ENCODE measurements at places on chromosomes 7 and 10.

GRCh38 chr7:69173341-69173740 lies 424.9 kb upstream of the AUTS2 start:
- no peak for DNase-seq

DNA sequence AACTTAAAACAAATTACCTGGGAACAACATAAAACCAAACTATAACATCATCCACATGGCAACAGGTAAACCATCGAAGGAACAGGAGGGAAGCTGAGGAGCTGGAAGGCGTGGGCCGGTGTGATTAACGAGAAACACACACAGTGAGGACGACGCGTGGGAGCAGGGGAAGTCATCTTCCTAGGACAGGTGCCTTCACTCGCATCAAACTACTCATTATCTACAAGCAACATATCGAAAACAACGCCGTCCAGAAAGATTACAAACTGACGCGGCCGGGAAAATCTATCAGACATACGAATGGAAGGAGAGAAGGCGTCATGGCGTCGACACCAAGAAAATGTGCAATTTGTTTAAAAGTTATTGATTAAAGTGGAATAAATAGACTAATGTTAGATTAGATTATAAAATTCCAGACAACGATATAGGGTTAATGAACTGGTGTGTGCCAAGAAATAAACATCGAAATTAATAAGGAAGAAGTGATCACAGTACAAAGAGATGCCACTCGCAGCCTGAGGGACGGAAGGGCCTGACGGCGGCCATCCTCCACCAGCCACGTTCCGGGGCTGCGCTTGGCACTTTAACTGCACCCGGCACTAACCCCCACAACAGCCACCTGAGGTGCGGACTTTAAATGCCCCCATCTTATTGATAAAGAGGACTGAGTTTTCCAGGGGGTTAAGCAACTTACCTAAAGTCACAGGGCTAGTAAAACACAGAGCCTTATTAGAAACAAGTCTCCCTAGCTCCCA lies 581.7 kb downstream of the DNAJB6 start:
- DNase-seq, result no peak

DNA sequence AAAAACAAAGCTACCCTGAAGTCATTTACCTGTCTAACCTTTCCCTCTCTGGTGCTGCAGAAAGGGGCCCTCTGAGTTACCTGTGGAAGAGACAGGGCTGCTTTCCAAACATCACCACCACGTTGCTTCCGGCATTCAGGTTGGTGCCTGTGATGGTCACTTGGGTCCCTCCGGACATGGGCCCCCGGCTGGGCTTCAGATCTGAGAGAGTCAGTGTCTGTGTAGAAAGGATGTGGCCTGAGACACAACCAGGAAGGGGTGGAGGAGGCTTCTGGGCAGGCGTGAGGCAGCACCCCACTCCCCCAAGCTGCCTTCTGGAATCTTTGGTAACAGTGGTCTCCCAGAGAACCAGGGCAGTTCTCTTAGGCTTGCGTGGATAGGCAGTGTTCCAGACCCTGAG lies 388.9 kb downstream of the PLXNA4 start:
- DNase-seq, result no peak

DNA sequence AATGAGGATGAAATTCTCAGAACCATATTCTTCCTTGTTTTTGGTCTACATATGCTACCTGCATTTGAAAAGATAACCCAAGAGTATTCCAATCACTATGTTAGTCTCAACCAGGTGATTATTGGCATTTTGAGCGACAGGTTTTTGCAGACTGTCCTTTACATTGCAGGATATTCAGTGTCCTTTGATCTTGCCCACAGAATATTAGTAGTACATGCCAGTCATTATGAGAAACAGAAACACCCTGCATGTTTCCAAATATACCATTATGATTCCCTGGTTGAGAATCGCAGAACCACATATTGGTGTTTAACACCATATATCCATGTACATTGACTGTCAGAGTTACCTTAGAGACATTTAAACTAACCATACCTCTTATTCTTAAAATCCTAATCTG lies 30.6 kb downstream of the TMEM243 start:
- no peak for DNase-seq

DNA sequence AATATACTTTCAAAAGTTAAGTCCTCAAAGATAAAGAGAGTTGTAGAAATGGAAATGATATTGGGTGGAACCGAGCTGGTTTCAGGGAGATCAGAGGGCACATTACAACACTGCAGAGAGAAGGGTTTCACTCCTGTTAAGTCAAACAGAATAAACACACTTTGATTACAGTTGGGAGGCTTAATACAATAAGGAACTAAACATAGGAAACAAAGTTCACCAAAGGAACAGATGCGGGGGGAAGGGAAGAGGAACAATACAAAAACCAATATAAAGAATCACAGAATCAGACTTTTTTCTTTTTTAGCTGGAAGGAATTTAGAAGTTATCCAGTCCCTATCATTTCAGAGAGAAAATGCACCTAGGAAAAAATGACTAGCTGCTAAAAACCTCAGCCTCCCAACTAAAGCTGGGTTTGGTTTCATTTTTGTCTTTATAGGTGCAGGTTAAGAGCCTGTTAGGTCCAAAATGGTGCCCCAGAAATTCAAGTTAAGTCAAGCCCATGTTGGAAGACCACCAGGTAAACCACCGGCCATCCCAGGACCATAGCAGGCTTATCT lies 81.9 kb downstream of the DNMBP start:
- DNase-seq, result no peak

- DNase-seq, result no peak
Observed at GRCh38 chr7:6232116-6232515, 40.3 kb downstream of the CYTH3 start.

DNA sequence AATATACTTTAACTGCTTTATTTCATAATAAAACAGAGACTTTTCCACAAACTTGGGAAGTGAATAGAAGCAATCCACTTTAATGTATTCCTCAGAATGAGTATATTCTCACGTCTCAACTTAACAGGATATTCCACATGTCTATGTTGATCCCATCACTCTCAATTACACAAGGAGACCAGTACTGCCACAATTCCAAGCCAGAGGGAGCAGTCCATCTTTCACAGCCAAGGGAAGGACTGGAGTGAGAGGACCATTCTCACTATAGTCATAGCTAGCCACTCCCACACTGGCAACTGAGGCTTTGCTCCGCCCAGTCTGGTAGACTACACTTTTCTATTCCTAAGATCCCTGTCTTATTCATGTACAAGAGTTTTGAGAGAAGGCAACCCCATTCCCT lies 553.9 kb downstream of the CNTNAP2 start:
- no peak for DNase-seq

DNA sequence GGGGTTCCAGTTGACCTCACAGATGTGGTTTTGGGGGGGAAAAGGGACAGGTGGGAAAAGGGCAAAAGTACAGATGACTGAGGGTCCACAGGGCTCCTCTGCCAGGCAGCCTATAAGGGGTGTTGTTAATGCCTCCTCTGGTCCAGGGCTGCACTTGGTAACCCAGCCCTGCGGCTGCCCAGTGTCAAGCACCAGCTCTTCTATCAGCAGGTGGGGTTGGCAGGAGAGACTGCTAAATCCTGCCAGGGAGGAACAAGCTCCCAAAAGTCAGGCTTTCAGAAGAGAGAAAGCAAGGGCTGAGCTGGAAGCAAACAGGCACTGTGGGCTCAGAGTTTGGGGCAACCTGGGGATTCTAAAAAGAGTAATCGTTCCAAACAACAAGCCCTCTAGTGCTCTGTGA lies 39.1 kb downstream of the LRRC20 start:
- no peak for DNase-seq

DNA sequence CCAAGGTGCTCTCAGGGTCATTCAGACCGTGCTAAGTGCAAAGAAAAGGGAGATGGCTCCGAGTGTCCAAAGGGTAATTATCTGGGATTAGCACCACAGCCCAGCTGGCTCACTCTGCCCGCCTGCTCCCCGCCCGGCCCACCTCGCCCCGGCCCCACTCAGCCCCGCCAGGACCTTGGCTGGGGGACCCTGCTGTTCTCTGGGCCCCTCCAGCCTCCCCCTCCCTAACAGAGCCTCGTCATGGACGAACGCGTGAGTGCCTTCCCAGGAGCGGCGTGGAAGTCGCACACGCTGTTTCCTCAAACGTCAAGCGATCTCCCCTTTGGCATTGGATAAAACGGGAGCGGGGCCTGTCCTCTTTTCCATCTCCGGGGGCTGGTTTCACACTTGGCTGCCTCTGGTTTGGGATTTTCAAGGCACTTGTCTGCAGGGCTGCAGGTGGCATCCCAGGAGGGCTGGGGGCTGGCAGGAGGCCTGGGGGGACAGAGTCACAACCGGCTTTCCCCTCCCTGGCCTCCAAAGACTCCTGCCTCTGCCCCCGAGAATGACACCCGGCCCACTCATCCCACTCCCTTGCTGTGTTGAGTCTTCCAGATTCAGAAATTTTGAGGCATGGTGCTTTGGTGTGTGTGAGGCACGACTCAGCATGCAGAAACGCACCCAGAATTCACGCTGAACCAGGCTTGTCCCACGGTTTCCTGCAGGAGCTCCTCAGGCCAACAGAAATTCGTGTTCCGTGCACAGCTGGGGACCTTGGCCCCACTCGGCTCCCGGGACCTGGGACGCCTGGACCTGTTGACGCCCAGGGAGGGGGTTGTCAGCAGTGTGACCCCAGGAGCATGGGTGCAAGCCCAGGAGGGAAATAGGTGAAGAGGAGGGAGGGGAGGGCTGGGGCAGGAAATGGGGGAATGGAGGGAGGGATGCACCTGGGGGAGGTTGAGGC lies 110.0 kb downstream of the PDGFA start:
- no peak for DNase-seq

GRCh38 chr10:131485732-131486131 lies 174.2 kb upstream of the TCERG1L start:
- DNase-seq, result no peak

DNA sequence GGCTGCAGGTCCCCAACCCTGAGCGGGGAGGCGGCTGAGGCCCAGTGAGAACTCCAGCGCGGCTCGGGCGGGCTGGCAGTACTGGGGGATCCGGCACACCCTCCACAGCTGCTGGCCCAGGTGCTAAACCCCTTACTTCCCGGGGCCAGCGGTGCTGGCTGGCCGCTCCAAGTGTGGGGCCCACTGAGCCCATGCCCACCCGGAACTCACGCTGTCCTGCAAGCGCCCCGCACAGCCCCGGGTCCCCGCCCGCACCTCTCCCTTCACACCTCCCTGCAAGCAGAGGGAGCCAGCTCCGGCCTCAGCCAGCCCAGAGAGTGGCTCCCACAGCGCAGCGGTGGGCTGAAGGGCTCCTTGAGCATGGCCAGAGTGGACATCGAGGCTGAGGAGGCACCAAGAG lies 25.0 kb downstream of the RNF133 start:
- DNase-seq, result no peak

- no peak for DNase-seq
Observed at GRCh38 chr10:31418481-31418880, 99.5 kb downstream of the ZEB1 start.

All from AG09319 (cell line).